ENCODE measurements at places on chromosomes 5 and 9. TPM values are rescaled to one million over a fixed set of nuclear protein-coding genes. Genes with fewer than 3 reads are reported as not detected.

- H3K36me3 ChIP-seq, result peaks cover 16% of the 10 kb centered on the region
- no peak overlapping the region for H3K4me3 ChIP-seq
- H3K4me1 ChIP-seq, result peaks cover 15% of the 10 kb centered on the region
- no peak for DNase-seq
- H3K27ac ChIP-seq, result peak overlapping the region; percentile 58
- no peaks in the 10 kb centered on the region for H3K27me3 ChIP-seq
Measured at GRCh38 chr5:151123897-151124751, 33.5 kb downstream of the ANXA6 start.

PJA2 gene
- 51.2 TPM for total RNA-seq

DNA sequence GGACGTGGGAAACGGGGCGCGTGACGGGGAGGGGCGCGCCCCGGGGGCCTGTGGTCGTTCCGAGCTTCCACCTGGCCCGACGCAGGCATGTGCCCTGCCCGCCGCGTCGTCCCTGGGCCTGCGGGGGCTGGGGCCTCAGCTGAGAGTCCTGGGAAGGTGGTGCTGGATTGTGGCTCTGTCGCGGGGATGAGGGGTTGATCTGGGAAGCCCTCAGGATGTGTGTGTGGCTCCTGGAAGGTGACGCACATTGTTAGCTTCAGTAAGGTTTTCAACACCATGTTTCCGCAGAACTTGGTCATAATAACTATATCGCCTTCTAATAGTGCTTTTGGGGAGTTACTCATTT is 589.1 kb downstream of the MTRR start:
- no peak for DNase-seq
- H3K27ac ChIP-seq, result no peak overlapping the region
- peaks cover 38% of the 10 kb centered on the region for H3K4me1 ChIP-seq
- no peak overlapping the region for H3K4me3 ChIP-seq
- peaks cover 7% of the 10 kb centered on the region for H3K36me3 ChIP-seq

PCDHB16 gene
- 11.4 TPM for total RNA-seq

PCDHB9 gene
- 5.5 TPM for total RNA-seq

DNA sequence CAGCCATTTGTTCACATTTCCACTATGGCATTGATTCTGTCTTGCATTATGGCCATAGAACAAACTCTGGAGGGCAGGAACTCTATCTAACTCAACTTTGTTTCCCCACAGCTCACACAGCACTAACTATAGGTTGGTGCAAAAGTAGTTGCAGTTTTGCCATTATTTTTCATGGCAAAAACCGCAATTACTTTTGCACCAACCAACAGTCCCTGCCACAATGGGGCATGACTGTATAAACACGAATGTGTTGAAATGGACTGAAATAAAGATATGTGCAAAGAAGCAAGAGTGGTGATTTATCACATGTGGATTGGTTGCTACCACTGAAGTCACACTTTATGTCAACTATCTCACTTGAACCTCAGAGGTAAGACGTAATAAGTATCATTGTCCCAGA is 338.7 kb downstream of the NTRK2 start:
- no peak for DNase-seq
- H3K4me1 ChIP-seq, result peaks cover 20% of the 10 kb centered on the region
- H3K27ac ChIP-seq, result no peak overlapping the region
- peaks cover 5% of the 10 kb centered on the region for H3K36me3 ChIP-seq

CCL28 gene
- total RNA-seq, result not detected

GRCh38 chr5:151675611-151676313 is 11.0 kb downstream of the SPARC start:
- no peak for DNase-seq
- H3K4me1 ChIP-seq, result peaks cover 39% of the 10 kb centered on the region
- H3K27ac ChIP-seq, result peak overlapping the region; percentile 74
- H3K36me3 ChIP-seq, result peaks cover 5% of the 10 kb centered on the region

DNA sequence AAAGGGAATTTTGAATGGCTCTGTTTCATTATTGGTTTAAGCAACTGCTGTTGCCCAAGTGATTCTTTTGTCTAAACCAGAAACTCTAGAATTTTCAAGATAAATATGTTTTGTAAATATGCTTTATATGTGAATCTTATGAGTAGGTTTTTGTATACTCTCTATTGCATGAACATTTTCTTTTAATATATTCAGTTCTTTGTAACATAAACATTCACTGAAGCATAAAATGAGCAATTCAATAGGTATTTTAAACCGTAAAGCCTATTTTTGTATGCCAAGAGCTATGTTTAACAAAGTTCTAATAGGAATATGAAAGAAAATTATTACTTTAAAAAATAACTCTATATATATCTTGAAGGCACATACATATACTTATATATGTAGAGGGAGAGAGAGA is 293.1 kb downstream of the PSAT1 start:
- H3K36me3 ChIP-seq, result peaks cover 3% of the 10 kb centered on the region
- no peak for DNase-seq
- H3K27me3 ChIP-seq, result no peaks in the 10 kb centered on the region
- H3K27ac ChIP-seq, result no peak overlapping the region
- no peak overlapping the region for H3K4me3 ChIP-seq
- no peaks in the 10 kb centered on the region for H3K4me1 ChIP-seq

DNA sequence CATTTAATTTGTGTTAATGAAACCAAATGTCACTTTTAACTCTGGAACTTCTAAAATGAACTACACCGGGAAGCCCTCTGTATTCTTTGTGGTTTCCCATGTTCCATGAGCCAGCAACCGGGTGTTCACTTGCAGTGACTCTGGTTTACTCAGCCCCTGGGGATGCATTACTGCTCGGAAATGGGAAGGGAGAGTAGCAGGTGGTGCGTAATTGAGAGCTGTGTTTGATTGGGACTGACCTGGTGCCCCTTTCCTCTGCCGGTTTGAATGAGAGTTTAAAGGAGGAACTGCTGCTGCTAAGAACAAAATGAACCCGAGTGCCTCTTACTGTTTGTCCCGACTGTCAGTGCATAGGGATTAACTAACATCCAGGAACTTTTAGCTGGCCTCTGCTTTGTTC is 100.1 kb upstream of the DHFR start:
- peaks cover 11% of the 10 kb centered on the region for H3K36me3 ChIP-seq
- H3K4me3 ChIP-seq, result no peak overlapping the region
- peak overlapping the region; percentile 4 for H3K27ac ChIP-seq
- H3K27me3 ChIP-seq, result no peaks in the 10 kb centered on the region

DNA sequence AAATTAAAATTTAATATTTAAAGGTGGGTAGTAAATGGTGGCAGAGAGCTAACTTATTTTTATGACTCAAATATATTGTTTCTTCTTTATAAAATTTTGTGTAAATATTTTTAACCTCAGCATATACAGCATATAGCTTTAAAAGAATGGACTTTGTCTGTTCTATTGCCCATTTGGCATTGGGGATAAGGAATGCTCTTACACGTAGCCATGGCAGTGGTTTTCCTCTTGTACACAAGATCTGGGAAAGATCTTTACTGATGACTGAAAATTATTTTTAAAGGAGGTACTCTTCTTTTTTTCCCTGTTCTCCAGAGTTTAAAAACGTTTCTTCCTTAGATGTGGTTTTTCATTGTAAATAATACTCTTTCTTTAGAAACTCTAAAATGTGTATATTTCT is 75.0 kb downstream of the PBX3 start:
- H3K36me3 ChIP-seq, result no peaks in the 10 kb centered on the region
- H3K27me3 ChIP-seq, result no peaks in the 10 kb centered on the region
- H3K4me1 ChIP-seq, result peaks cover 8% of the 10 kb centered on the region
- DNase-seq, result no peak
- no peak overlapping the region for H3K27ac ChIP-seq
- H3K4me3 ChIP-seq, result no peak overlapping the region

- no peaks in the 10 kb centered on the region for H3K36me3 ChIP-seq
- no peaks in the 10 kb centered on the region for H3K4me1 ChIP-seq
- H3K27me3 ChIP-seq, result no peaks in the 10 kb centered on the region
- H3K4me3 ChIP-seq, result no peak overlapping the region
Measured at GRCh38 chr9:10050016-10050415, 562.8 kb downstream of the PTPRD start.
